ENCODE measurements at places on chromosomes 11 and 22. TPM values are rescaled to one million over a fixed set of nuclear protein-coding genes. Genes with fewer than 3 reads are reported as not detected.

Gene LGR4
- total RNA-seq = 39.6 TPM

DNA sequence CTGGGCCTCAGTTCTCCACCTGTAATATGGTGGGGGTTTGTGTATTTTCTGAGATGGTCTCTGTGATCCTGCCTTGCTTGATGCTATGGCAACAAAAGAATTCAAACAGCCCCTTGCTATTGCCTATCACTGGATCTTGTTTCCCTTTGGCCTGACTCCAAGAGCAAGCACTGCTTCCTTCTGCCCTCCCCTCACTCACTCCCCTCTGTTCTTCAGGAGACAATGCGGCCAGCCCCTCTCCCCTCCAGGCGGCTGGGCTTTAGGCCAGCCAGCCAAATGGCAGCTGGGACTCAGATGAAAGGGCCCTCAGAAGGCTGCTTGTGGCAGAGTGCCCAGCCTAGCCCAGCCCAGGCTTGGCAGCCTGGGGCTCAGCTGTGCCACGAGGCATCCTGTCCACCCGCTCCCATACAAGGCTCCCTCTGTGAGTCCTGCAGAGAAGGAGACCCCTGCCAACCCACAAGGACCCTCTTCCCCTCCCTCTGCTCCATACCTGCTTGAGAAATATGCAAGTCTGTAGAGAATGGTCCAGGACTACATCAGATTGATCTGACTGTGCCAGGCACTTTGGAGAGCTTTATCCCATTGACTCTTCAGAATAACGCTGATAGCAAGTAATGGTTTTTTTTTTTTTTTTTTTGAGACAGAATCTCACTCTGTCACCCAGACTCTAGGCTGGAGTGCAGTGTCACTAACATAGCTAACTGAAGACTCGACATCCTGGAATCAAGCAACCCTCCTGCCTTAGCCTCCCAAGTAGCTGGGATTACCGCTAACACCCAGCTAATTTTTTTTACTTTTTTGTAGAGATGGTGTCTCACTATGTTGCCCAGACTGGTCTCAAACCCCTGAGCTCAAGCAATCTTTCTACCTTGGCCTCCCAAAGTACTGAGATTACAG lies 7.6 kb upstream of the KCTD14 start:
- DNase-seq = no peak

- DNase-seq = peak; percentile 91
Measured at GRCh38 chr11:65027213-65028067, at the start of gene SNX15. TSS of gene SNX15 (plus strand) at chr11:65027439. CDS start at chr11:65027538, 99 bp downstream.

DNA sequence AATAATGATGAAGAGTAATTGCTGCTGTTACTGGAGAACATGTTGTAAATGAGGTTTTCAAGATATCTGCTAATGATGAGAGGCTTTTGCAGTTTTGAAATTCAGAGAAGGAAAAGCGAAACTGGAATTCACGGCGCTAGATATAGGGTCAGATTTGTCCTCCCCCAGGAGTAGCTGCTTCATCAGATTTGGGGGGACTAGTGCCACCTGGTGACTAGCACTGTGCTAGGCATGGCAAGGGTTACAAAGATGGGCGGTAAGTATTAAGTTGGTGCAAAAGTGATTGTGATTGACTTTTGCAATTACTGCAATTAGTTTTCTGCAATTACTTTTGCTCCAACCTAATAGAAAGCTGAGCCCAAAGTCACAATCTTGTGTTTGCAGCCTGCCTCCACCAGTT lies 879.9 kb upstream of the TENM4 start:
- DNase-seq = no peak

GRCh38 chr11:8363921-8364320 lies 100.2 kb upstream of the LMO1 start:
- no peak for DNase-seq

Gene TMEM179B
- total RNA-seq = 53.1 TPM

DNA sequence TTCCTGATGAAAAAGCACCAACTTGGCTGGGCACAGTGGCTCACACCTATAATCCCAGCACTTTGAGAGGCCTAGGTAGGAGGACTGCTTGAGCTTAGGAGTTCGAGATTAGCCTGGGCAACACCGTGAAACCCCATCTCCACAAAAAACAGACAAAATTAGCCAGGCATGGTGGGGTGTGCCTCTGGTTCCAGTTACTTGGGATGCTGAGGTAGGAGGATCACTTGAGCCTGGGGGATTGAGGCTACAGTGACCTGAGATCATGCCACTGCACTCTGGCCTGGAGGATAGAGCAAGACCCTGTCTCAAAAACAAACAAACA lies 3.0 kb downstream of the HPS4 start:
- DNase-seq = no peak

Gene MMP27
- not detected for total RNA-seq

DNA sequence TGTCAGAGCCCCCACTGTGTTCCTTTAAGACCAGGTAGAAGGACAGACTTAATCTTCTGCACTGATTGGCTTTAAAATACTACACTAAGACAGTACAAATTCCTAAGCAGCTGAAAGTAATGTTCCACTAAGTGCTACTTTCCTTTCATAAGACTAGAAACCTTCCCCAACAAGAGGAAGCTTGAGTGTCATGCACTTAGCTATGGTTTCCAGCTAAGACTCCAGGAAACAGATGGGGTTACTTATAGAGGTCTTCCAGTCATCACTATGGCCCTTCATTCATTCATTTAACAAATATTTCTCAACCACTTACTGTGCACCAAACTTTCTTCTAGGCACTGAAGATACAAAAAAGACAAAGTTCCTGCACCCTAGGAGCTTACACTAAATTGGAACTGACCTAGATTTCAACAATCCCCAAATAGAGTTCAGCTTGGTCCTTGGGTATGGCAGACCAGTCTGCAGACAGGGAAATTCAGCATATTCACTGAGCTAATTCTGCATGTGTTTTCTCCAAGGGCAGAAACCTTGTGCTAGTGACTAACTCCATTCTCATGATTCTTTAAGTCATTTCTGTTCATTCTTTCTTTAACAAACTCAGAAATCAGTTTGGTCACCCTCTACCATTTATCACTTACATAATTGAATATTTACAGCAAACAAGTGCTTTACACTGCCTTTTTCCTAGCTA lies 178.4 kb upstream of the MTNR1B start:
- DNase-seq = no peak

Gene WNT7B
- 14.8 TPM for total RNA-seq
